ENCODE measurements at places on chromosomes 7 and 10. TPM values are rescaled to one million over a fixed set of nuclear protein-coding genes. Genes with fewer than 3 reads are reported as not detected.

The DENND2A gene
- 15.0 TPM for total RNA-seq

The SCRN1 gene
- 15.0 TPM for total RNA-seq

The CPXM2 gene
- total RNA-seq = 4.6 TPM

The C10orf105 gene
- total RNA-seq = 0.05 TPM

The CCDC172 gene
- total RNA-seq = not detected

The ATG9B gene
- total RNA-seq = not detected

The MSMB gene
- total RNA-seq = not detected

The PLAC9 gene
- 45.2 TPM for total RNA-seq

The NANOS1 gene
- 16.0 TPM for total RNA-seq

The CYP3A7 gene
- total RNA-seq = not detected

The SPDYE6 gene
- total RNA-seq = not detected
